Esophagus squamous epithelium (tissue), 5 donors: ENCODE measurements at places on chromosomes 3 and 15.

- DNase-seq: no peak
Measured at GRCh38 chr15:64877435-64877834, 34.3 kb upstream of the ANKDD1A start.

DNA sequence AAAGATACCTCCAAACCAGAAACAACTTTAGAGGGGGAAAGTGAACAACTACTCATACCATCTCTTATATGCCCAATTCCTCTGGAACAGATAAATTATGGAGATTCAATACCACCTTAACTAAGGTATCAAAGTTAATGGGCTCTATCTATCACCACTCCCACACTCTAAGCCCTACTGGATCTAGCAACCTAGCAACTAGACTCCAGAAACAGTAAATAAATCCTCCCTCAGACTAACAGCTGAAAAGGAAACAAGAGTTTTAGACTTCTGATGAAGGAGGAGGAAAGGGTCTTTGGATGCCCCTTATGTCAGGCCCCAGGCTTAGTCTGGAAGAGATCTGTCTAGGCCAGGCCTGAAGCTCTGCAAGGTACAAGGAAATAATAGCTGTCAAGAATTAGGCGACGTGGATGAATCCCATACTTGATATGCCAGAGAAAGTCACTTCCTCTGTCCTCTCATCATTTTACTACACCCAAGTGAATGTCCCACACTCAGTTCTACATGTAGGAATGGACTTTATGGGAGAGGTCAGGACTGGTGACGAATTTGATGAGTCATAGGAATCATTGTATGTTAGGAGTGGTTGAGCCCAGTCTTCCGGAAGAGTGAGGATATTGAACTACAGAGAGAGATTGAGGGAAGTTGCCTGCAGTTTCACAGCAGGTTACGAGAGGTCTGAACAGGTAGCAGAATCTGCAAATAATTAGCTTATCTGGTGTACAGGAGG, 113.8 kb downstream of the AKAP13 start:
- no peak for DNase-seq

GRCh38 chr3:100157685-100158084, 43.4 kb upstream of the FILIP1L start:
- no peak for DNase-seq

DNA sequence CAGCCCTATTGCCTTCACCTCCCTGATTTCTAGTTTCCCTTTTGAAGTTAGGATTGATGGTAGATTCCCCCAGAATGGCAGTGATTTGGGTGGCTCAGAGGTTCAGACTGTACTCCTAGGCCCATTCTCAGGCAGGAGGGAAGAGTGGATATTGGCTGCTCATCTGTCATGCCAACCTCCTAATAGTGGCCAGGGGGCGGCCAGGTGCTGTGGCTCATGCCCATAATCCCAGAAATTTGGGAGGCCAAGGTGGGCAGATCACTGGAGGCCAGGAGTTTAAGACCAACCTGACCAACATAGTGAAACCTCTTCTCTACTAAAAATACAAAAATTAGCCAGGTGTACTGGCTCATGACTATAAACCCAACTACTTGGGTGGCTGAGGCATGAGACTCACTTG, 11.3 kb downstream of the RRP9 start:
- DNase-seq: no peak

DNA sequence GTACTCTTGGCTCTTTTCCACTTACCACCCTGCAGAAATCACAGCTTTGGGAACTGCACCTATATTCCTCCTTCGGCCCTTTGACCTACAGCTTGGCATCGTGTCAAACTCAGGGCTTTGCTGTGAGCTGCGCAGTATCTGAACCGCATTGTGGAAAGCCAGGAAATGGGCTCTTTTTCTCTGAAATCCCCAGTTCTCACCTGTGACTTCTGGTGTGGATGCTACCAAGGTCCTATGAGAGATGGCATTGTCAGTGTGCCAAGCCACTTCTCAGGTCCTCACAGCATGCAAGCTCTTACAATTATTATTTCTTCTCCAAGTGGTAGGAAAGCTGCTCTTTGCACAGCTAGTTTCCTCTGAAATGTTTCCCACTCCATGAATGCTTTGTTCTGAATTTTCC, 450.6 kb upstream of the TBL1XR1 start:
- no peak for DNase-seq

- DNase-seq: no peak
Measured at GRCh38 chr3:57164217-57164656, 916 bp downstream of the IL17RD start.
